Myocyte (in vitro differentiated cells): ENCODE measurements at places on chromosomes 12 and 14. TPM values are rescaled to one million over a fixed set of nuclear protein-coding genes. Genes with fewer than 3 reads are reported as not detected.
A peak's percentile ranks its signal among the peaks of the same experiment; 100 is the strongest.

The MYH6 gene
- 2.6 and 3.4 TPM in 2 replicates for total RNA-seq

DNA sequence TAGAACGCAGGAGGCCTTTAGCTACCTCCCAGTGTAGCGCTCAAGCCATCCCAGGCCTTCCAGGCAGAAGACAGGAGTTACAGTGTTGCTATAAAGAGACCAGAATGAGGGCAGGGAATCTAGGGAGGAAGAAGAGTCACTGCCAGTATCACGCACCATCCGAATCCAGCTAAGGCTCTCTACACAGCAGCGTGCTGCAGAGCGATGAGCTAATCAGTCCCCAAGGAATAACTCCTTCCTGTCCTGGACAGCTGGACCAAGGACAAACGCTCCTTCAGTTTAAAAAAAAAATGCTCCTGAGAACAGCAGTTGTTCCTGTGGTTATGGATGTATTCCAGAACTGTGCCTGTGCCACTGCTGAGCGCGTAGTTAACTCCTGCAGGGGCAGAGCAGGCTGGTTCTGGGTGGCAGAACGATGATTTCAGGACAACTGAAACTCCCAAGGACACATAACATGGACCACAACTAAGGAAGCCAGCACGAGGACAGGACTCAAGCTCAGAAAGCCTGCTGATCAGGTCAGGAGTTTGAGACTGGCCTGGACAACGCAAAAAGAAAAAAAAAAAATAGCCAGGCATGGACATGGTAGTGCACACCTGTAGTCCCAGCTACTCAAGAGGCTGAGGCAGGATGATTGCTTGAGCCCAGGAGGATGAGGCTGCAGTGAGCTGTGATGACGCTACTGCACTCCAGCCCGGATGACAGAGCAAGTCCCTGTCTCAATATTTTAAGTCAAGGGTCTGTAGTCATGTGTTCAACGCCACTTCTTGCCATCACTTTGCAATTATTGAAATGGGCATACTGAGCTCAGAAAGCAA is 2.6 kb downstream of the IFFO1 start:
- DNase-seq, result peak; percentile 100

DNA sequence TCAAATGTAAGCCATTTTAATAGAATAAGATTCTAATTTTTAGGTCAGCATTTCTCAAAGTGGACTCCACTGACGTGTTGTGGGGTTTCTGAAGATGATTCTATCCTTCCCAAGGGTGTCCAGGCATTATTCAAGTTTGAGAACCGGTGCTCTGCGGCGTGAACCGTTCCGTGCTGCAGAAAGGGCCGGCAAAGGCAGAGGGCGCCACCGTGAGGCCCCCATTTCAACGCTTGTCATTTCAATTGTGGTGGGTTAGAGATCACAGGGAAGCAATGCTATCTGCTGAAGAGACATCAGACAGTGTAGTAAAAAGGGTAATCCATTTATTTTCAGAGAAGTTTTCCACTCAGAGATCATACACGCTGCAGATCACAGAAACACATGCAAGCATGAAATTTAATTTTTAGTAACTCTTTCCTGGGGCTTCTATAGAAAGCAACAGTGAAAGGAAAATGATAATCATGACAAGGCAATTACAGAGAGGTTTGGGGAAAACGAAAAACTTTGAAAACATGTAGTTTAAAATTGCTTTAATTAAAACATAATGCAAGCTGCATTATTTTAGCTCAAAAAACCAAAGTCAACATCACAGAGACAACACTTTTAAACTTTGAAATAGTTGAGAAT is 201.7 kb downstream of the EXOC5 start:
- peak; percentile 6 for DNase-seq

DNA sequence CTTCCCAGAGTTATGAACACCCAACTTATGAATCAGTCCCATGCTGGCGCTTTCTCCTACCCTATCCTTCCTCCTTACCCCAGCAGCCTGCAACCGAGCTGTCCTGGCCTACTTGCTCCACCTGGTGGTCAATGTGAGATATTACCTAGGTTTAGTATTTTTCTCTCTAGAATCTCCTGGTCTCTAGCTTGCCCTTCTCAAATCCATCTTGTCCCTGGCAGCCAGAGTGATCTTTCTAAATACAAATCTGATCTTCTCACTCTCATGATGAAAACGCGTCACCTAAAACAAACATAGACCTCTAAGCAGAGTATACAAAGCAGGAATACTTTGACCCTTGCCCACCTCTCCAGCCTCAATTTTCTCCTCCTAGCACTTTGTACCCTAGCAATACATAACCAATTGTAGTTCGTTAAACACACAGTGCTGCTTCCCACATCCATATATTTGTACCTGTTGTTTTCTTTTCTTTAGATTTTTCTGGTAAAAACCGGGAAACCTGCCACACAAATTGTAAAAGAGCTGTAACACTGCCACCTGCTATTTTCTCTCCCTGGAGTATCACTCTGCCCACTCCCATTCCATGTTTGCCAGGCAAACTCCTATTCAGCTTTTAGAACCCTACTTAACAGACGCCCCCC is 20.0 kb upstream of the TCP11L2 start:
- peak; percentile 47 for DNase-seq

GRCh38 chr12:117502233-117502632 is 140.8 kb upstream of the NOS1 start:
- DNase-seq, result no peak

DNA sequence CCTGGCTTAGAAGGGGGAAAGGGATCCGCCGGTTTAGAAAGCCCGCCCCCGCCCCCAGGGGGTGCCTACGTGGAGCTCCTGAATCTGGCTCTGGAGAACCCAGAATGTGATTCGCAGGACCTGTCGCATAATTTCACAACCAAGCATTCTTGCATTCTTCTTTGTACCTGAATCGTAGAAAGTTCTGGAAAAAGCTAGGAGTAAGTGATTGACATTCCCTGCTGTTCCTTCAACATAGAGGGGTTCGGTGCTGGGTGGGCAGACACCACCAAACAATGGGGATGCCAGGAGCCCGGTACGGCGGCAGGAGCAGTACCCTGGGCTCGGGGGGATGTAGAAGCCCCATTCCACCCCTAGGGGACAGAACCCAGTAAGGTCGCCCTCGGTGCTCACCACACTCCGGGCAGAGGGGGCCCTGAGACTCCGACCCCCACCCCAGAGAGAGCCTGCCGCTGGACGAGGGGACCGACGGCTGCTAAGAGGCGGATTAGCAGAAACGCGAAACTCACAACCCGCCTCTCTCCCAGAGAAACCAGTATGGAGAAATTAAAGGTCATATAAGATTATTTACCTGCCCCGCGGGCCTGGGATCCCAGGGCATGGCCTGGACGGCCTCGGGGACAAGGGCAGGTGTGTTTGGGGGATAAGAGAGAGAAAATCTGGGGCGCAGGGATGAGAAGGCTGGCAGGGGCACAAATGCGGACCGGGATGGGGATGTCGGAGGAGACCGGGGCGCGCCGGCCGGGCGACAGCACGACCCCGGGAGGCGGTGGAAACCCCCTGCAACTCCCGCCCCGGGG is 520 bp downstream of the CSRP2 start:
- DNase-seq, result peak; percentile 38

GRCh38 chr12:96237465-96238077 is 43.4 kb downstream of the ELK3 start:
- peak; percentile 95 for DNase-seq
